Effector memory CD4-positive, alpha-beta T cell (primary cell): ENCODE measurements at places on chromosomes 12 and 14.

GRCh38 chr12:124919521-124920352 lies 5.3 kb upstream of the UBC start:
- peak; percentile 29 for DNase-seq

- DNase-seq, result no peak
Measured at GRCh38 chr14:65223636-65224035, 121.3 kb upstream of the MAX start.

- DNase-seq, result no peak
Measured at GRCh38 chr14:59057551-59057950, 130.9 kb upstream of the DAAM1 start.

- no peak for DNase-seq
Measured at GRCh38 chr12:114500131-114500530, 94.2 kb upstream of the TBX5 start.

DNA sequence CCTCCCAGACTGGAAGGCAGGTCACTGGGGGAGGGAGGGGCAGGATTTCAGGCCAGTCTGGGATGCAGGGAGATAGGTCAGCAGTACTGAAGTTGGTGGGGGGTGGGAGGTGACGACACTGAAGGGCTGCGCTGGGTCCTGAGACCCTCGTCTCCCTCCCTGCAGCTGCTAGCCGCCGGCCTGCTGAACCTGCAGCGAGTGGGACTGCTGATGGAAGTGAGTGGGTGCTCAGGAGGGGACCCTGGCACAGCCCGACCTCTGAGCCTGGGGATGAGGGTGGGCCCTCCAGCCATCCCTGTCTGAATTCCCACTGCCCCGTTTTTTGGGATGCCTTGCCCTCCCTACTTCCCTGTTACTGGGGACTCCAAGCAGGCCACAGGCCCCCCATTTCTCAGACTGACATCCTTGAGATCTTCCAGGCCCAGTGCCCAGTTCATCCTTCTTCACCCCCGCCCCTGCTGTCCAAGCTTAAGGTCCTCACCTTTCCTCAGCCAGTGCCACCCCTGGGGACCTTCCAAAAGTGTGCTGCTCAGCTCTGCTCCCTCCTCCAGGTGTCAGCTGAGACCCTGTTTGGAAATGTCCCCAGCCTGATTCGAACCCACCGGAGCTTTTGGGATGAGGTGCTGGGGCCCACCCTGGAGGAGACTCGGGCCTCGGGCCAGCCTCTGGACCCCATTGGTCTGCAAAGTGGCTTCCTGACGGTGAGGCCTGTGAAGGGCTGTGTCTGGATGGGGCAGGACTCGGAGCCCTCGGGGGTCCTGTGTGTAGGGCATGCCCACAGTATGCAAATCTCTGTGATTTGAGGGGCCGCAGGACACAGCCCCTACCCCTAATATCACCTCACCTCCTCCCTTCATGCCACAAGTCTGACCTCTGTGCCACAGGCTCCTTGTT lies 5.5 kb downstream of the PLEKHG6 start:
- DNase-seq, result no peak

DNA sequence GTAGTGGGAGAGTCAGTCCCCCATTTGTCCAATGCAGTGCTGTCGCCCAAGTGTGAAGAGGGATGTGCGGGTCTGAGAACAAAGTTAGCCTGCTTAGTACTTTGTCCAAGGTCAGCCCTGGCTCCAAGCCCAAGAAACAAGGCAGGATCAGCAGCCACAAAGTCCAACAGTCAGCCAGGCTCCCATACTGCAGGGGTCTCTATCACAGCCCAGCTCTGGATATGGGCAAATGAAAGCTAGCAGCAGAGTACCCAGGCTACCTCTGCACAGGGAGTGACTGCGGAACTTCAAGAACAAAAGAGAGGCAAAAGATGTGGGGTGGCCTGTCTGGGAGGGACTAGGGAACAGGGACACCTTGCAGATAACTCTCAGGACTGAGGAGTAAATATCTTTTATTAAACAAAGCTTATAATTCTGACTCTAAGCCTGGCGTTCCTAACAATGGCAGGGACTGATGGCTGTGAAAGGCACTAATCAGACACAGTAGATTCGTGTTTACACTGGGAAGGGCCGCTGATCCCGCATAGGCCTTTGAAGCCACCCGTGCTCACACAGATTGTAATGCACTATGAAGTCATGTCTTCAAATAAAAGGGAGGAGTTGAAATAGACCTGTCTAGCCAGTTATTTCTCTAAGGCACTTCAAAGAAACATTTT lies 91.0 kb upstream of the EEA1 start:
- no peak for DNase-seq

GRCh38 chr12:117047810-117048584 lies 51.2 kb downstream of the TESC start:
- no peak for DNase-seq

- DNase-seq, result no peak
Measured at GRCh38 chr12:3897371-3897971, 24.3 kb upstream of the PARP11 start.

DNA sequence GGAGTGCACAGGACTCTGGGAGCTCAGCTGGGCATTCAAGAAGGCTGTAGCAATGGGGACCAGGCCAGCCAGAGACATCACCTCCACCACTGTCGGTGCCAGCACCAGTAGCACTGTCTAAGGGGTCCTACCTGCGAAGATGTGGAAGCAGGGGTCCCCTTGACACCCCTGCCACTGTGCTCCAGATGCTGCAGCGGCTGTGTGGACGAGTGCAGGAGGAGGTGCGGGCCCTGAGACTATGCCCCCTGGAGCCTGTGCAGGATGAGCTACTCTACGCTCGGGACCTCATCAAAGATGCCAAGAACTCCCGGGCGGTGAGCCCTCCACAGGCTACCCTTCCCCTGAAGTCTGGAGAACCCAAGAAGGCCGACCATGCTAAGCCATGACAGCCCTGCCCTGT lies 8.6 kb downstream of the CARMIL3 start:
- no peak for DNase-seq

DNA sequence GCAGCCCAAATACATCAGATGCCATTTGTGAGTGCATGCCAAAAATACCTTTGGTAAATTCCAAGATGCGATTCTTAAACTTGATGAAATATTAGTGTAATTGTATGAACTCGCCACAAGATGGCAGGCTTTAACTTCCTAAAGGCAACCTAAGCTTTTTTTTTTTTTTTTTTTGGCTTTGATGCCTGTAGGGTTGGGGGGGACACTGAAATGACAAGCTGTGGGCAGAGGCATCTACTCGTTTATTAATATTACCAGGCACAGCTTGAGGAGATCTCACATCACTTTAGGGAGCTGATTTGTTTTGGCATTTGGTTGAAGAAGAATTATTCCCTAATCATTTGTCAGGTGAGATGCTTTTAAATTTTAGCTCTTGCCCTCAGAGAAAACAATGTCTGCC lies 126.7 kb upstream of the CCDC196 start:
- DNase-seq, result no peak

DNA sequence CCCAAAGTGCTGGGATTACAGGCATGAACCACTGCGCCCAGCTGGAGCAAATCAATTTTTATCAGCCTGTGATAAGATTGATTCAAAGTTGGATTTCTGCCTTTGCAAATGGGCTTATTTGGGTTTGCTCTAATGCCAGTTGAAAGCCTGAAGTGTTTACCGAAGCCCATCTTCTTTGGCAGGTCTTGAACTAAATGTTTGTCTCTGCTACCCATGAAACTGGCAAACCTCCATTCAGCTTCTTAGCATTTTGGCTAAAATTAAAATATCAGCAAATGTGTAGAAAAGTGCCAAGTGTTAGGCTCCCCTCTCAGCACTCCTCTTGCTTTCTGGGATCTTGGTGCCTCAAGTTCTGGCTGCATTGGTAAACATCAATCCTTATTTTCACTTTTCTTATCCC lies 61.5 kb downstream of the MGAT4C start:
- DNase-seq, result no peak

GRCh38 chr12:30959110-30959710 lies 32.7 kb downstream of the TSPAN11 start:
- DNase-seq, result no peak

- DNase-seq, result no peak
Measured at GRCh38 chr12:30796891-30797371, 42.2 kb upstream of the CAPRIN2 start.

DNA sequence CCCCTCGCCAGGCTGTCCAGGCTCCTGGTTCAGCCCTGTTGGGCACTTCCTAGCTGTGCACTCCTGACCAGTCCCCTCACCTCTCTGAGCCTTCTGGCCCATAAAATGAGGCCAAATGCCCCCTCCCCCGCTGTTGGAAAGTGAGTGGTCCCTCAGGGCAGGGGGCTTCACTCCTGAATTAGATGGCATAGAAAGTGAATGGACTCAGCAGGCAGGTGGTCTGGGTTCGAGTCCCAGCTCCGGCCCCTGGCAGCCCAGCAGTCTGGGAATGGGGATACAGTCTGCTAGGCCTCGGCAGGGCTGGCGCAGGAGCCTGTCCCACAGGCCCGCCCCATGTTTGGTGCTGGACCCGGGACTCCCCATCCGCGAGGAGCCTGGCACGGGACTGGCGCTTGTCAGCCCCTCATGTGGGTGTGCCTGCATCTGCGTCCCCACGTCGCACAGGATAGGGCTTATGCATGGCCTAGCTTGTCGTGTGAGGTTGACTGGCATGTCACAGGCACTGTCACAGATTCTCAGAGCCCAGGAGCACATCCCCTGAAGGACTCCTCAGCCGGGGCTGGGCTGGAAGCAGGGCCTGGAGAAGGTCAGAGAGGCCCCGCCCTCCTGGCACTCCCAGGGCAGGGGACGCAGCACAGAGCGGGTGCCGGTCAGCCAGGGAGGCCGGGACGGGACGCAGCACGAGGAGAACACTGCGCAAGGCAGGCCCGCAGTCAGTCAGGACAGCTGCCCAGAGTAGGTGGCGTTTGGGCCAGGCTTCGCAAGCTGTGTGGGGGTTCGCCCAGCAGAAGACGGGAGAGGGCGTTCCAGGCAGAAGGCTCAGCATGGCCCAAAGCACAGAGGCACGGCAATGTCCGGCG lies 40.5 kb downstream of the DIO3 start:
- no peak for DNase-seq

DNA sequence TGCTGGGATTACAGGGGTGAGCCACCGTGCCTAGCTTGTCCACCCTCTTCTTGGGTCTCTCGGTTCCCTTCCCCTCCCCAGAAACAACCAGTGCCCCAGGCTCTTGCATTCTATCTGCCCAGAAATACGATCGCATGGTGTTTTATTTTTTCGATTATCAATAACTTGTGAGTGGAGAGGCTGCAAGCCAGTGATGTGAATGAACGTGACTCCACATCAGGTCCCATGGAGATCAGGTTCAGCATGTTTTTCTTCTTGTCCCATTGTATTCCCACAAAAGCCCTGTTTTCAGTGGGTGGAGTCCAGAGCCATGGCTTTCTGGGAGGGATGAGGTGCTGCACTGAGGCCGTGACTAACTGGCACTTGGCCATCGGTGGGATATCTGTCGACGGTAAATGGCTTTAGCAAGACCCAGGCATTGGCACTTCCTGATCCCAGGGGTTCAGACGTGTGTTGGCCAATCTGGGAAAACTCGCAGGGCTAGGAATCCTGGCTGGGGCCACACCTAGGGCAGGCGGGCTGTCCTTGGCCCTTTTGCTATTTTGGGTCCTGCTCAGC lies 12.7 kb upstream of the HNF1A start:
- no peak for DNase-seq

- no peak for DNase-seq
Measured at GRCh38 chr12:6374028-6374785, 1.2 kb downstream of the SCNN1A start.

DNA sequence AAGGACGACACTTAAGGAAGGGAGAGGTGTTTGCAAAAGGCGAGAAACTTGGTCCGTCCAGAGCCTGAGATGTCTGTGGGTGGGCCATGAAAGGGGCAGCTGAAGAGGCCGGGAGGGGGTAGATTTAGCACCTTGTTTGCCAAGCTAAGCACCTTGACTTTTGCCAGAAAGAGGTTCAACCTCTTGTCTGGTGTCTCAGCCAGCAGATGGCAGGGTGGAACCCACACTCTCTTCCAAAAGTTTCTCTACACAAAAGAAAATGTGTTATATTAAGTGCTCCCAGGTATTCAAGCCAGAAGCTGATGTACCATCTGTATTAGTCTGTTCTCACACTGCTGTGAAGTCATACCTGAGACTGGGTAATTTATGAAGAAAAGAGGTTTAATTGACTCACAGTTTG lies 69.9 kb downstream of the SUDS3 start:
- DNase-seq, result no peak

DNA sequence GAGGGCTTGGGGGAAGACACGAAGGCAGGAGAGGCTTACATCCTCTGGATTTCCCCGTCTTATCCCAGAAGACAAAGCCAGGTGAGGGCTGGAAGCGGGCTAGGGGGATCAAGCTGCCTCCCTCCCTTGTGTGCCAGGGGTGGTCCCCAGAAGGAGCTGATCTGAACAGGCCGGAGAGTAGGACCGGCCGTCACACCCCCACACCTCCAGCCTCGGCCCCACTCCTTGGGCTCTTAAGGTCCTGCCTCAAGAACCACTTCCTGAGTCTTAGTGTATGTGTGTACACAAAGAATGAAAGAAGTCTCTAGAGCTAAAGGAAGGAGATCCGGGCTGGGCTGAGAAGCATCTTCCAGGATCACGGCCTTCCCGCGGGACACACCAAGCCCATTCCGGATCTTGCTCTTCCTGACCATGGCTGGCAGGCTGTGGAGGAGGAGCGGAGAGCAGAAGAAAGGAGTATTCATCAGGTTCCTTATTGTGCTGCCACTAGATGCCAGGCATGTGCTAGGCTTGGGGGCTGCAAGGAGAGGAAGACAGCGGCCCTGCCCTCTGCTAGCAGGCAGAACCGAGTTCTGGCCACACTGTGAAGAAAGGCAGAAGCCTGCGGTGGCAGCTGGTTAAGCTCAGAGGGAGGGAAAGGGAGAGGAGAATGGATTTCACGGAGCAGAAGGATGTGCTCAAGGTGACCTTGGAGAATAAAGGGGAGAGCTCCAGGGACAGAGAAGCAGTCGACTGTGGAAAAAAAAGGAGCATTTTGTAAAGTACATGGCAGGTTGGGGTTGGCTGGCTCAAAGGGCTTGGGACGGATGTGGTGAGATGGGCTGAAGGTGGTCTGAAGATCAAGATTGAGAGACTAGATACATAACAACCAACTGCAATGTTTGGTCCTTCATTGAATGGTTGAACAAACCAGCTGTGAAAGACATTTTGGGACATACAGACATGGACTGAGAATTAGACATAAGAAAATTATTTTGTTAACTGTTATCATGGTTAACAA lies 1.3 kb upstream of the CD63 start:
- DNase-seq, result no peak

- DNase-seq, result no peak
Measured at GRCh38 chr12:91400271-91400670, 217.7 kb upstream of the DCN start.

DNA sequence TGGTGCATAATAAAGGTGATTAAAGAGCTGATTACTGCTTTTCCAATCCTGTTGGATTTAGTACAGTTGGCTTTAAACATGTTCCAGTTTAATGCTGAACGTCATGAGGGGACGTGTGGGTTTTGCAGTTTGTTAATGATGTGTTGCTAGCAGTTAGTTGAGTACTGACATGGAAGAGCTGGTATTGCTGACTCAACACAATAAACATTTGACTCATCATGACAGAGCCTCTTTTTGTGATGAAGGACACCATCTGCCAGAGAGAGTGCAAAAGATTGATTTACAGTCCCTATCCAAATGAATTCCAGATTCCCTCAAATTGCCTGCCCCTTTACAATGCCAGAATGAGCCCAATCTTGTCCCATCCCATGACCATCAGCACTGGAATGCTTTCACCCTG lies 346.2 kb upstream of the PRICKLE1 start:
- DNase-seq, result no peak
